ENCODE measurements at places on chromosomes 2 and 18. TPM values are rescaled to one million over a fixed set of nuclear protein-coding genes. Genes with fewer than 3 reads are reported as not detected.

Gene GALR1
- not detected for total RNA-seq

Gene ACTG2
- 0.30 TPM for total RNA-seq

Gene CASP10
- 2.2 TPM for total RNA-seq

Gene ABCB11
- total RNA-seq: 0.02 TPM

Gene LRATD1
- 0.10 TPM for total RNA-seq

Gene BCL11A
- 0.17 TPM for total RNA-seq

Gene COPS8
- 144 TPM for total RNA-seq

Gene CYRIA
- 0.30 TPM for total RNA-seq

Gene CLEC4F
- total RNA-seq: not detected

Gene ASB3
- 12.7 TPM for total RNA-seq

Gene CDCA7
- total RNA-seq: 44.6 TPM

Gene SP140L
- 3.0 TPM for total RNA-seq

Gene RAB17
- 0.29 TPM for total RNA-seq

Gene BCL2
- total RNA-seq: 0.56 TPM

Gene IL18R1
- 1.0 TPM for total RNA-seq

Gene NEU4
- total RNA-seq: 0.37 TPM

Gene LYG2
- 0.18 TPM for total RNA-seq

Gene KIF3C
- total RNA-seq: 44.1 TPM

Gene SERPINB2
- 0.07 TPM for total RNA-seq

Gene AQP12A
- not detected for total RNA-seq

Gene HOXD11
- 5.5 TPM for total RNA-seq

Gene OTOS
- total RNA-seq: not detected

Gene TXNDC2
- 0.12 TPM for total RNA-seq

Gene GPR155
- total RNA-seq: 0.44 TPM

Gene C2orf92
- total RNA-seq: 1.00 TPM

Gene TTN
- 0.01 TPM for total RNA-seq

Gene DLGAP1
- total RNA-seq: not detected

Gene FBXO41
- 5.3 TPM for total RNA-seq

Gene TRABD2A
- 12.8 TPM for total RNA-seq

Gene KCNE4
- total RNA-seq: 0.64 TPM

Data from A549 treated with Hydrocortisone at 1 μM for 4 hours (cell line).